ENCODE measurements at places on chromosomes 11 and 22.
A peak's percentile ranks its signal among the peaks of the same experiment; 100 is the strongest.

GRCh38 chr11:128302425-128303186 lies 284.8 kb downstream of the ETS1 start:
- no peak for DNase-seq

- DNase-seq, result no peak
These were observed 74.2 kb upstream of the SLC25A18 start for GRCh38 chr22:17489101-17489500.

DNA sequence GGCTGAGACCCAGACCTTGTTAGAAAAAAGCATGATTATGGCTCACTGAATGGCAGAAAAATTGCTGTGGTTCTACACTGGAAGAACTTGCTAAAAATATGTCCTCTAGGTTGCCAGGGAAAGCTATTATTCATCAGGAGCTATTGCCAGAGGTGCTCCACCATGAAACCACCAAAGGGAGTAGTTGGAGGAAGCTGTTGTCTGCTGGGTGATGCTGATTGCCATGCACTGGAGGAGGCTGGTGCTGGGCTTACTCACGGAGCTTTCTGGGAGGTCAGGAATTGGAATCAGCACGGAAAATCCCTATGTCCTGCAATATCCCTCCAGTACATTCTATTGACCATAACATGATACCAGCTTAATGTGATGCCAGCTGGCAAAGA lies 199.6 kb upstream of the ZBED5 start:
- no peak for DNase-seq

DNA sequence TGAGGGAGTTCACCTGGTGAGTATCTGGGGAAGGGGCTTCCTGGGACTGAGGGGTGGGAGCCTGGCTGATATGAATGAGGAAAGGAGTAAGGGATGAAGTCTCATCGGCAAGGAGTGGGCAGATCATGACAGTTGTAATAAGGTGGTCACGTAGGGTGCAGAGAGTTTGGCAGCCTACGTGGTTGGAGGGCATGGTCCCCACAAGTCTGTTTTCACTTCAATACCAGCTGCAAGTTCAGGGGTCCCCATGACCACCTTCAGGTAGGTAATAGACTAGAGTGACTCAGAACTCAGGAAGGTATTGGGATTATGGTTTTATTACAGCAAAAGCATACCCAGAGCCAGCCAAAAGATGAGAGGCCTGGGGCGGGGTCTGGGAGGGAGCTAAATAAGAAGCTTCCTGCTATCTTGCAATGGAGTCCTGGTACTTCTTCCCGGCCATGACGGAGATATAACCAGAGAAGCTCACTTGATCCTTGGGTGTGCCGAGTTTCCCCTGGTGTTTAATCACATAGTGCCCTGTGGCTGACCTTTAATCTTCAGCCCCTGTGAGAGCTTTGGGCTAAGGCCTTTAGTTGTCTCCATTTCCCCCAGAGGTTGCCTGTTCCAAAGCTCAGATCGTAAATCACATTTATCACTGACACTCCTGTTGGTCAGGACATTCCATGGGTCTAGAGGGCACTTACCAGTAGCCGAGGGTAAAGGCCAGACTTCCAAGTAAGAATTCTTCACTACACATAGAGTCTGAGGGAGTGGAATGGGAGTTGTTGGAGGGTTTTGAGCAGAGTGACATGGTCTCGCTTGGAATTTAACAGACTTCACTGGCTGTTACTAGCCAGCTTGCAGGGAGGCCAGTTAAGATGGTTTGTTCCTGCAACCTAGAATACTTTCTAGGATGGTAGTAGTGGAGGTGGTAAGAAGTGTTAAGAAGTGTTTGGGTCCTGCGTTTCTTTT lies 9.1 kb downstream of the SLC3A2 start:
- peak; percentile 64 for DNase-seq

DNA sequence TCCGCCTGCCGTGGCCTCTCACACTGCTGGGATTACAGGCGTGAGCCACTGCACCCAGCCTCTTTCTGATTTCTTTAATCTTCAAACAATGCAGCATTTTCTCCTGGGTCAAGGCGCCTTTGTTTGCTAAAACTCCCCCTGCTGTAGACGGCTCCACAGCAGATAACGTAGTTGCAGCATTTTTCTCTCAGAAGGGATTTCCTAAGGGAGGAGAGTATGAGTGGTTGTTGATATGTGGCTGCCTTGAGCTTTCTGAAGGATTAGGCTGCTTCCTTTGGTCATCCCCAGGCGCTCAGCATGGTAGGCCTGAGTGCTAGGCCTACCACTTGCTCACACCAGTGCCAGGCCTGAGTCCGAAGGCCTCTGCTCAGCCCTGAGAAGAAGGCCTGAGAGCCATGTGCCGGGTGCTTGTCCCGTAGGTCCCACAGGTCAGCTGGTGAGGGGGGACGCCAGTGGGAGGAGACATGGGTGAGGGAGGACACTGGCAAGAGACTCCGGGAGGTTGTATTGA lies 18.1 kb downstream of the SMARCB1 start:
- DNase-seq, result no peak

GRCh38 chr11:97638641-97639224 lies 1248.9 kb downstream of the JRKL start:
- no peak for DNase-seq

- no peak for DNase-seq
These were observed 7.9 kb downstream of the TIGD3 start for GRCh38 chr11:65362320-65362931.

GRCh38 chr11:131488238-131488637 lies 117.8 kb downstream of the NTM start:
- no peak for DNase-seq

- peak; percentile 72 for DNase-seq
These were observed 59.2 kb upstream of the PHOX2A start for GRCh38 chr11:72303179-72303578.

GRCh38 chr11:118139578-118139977 lies 13.0 kb downstream of the SCN4B start:
- no peak for DNase-seq

DNA sequence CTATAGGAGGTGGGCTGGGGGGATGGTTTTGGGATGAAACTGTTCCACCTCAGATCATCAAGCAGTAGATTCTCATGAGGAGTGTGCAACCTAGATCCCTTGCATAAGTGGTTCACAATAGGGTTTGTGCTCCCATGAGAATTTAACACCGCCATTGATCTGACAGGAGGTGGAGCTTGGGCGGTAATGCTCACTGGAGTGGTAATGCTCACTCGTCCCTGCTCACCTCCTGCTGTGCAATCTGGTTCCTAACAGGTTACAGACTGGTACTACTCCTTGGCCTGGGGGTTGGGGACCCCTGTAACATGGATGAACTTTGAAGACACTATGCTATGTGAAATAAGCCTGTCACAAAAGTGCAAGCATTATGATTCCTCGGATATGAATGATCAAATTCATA lies 87.0 kb upstream of the CLNS1A start:
- no peak for DNase-seq

DNA sequence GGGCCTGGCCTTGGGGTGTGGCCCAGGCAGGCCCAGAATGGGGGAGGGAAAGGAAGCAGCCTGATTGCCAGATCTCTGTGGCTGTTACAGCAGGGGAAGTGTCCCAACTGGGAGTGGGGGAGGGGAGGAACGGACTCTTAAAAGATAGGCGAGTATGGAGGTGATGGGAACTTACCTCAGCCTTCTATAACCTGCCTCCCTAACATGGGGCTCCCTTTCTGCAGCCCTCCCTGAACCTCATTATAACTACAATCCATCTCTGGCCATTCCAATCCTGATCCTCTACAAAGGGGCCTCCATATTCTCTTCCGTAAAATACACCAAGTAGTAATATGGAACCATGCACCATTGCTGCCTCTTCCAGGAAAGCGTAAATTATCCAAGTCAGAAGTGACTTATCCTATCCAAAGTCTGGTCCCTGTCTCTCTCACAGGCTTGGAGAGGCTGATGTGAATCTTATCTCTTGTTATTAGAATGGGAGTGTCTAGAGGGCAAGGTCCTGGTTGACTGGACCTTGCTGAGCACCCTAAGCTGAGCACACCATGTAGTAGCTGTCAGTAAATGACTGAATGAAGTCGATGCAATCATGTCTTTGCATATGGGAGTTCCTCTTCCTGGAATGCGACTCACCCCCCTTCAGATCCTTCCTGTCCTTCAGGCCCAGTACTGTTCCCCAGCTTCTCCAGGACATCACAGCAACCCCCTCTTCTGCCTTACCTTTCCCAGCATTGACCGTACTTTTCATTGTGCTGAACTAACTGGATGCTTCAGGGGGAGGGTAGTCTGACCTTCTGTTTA lies 5.9 kb downstream of the RHOG start:
- no peak for DNase-seq

- DNase-seq, result no peak
These were observed 2.9 kb downstream of the C11orf87 start for GRCh38 chr11:109424901-109425300.

DNA sequence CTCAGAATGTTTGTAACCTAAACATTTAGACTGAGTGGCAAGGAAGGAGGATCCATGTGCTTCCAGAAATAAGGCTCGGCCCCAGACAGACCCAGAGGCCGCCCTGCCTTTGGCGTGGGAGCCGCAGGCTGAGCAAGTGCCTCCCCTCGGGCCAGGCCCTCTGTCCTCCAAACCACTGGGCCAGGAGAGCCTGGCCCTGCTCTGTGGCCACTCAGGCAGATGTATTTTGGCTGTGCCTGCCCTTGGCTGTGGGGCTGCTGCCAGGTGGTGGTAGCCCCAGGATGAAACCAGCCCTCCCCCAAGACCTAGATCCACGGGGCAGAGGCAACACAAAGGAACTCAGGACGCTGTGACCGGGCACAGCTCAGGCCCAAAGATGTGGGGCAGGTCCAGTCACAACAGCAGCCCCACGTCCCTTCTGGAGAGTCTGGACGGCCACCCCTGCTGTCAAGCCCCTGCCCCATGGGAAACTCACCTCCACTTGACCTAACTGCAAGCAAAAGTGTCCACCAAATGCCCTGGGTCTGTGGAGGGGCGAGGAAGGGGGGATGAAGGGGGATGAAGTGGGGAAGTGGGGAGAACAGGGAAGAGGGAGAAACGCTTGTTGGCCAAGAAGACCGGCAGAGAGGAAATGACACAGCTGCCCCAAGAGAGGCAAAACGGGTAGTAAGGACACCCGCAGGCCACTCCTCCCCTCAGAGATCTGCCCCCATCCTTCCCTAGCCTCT lies 24.0 kb downstream of the PISD start:
- no peak for DNase-seq
